Naive thymus-derived CD4-positive, alpha-beta T cell (primary cell): ENCODE measurements at places on chromosomes 1 and 21. TPM values are rescaled to one million over a fixed set of nuclear protein-coding genes. Genes with fewer than 3 reads are reported as not detected.

The PTAFR gene
- 0.51 TPM for polyA plus RNA-seq

The IGSF3 gene
- polyA plus RNA-seq: not detected

The SYNC gene
- not detected for polyA plus RNA-seq

The RSRP1 gene
- 52.9 TPM for polyA plus RNA-seq

The TMPRSS3 gene
- polyA plus RNA-seq: 2.9 TPM

The BMP8B gene
- 0.05 TPM for polyA plus RNA-seq

The CD34 gene
- polyA plus RNA-seq: not detected

The SPRR2F gene
- not detected for polyA plus RNA-seq

The ROR1 gene
- polyA plus RNA-seq: not detected

The MAP3K6 gene
- 6.6 TPM for polyA plus RNA-seq

The DMBX1 gene
- polyA plus RNA-seq: not detected

The NLRP3 gene
- 4.6 TPM for polyA plus RNA-seq

The ARMH1 gene
- 32.8 TPM for polyA plus RNA-seq

The RIMS3 gene
- 2.2 TPM for polyA plus RNA-seq

The CFHR3 gene
- polyA plus RNA-seq: not detected

The CHODL gene
- 0.25 TPM for polyA plus RNA-seq

The KIAA0040 gene
- 33.0 TPM for polyA plus RNA-seq

The GPR157 gene
- 1.4 TPM for polyA plus RNA-seq

The RNU1-4 gene
- polyA plus RNA-seq: not detected

The WDR64 gene
- polyA plus RNA-seq: 0.22 TPM

The KRTAP13-2 gene
- polyA plus RNA-seq: not detected

The UMODL1 gene
- 0.14 TPM for polyA plus RNA-seq

The SLC6A17 gene
- not detected for polyA plus RNA-seq

The FCGR3B gene
- not detected for polyA plus RNA-seq

The DCST1 gene
- not detected for polyA plus RNA-seq

The KRTAP21-2 gene
- polyA plus RNA-seq: not detected

The BGLAP gene
- 0.33 TPM for polyA plus RNA-seq

The NPL gene
- polyA plus RNA-seq: 6.9 TPM

The GUCA2B gene
- not detected for polyA plus RNA-seq

The GBP6 gene
- polyA plus RNA-seq: not detected

The S100A9 gene
- 22.8 TPM for polyA plus RNA-seq

The HAO2 gene
- not detected for polyA plus RNA-seq

The FALEC gene
- not detected for polyA plus RNA-seq

The VPS45 gene
- 25.6 TPM for polyA plus RNA-seq

The WNT9A gene
- not detected for polyA plus RNA-seq

The AKNAD1 gene
- polyA plus RNA-seq: not detected

The USP48 gene
- polyA plus RNA-seq: 39.1 TPM

The HTR6 gene
- 0.92 TPM for polyA plus RNA-seq

The ZBTB8B gene
- polyA plus RNA-seq: not detected

The SYT6 gene
- not detected for polyA plus RNA-seq

The GJB4 gene
- polyA plus RNA-seq: not detected

The FAM72D gene
- not detected for polyA plus RNA-seq

The GBP5 gene
- polyA plus RNA-seq: 30.0 TPM
